Common myeloid progenitor, CD34-positive (primary cell): ENCODE measurements at places on chromosomes 2 and 18.

- no peak for DNase-seq
Measured at GRCh38 chr2:227456102-227456501, 15.9 kb upstream of the AGFG1 start.

GRCh38 chr2:49973917-49974368, 819.6 kb upstream of the FSHR start:
- DNase-seq: peak; percentile 77

GRCh38 chr2:196315388-196316049, 144.1 kb upstream of the STK17B start:
- no peak for DNase-seq

- DNase-seq: no peak
Measured at GRCh38 chr2:170091436-170091835, 86.5 kb upstream of the MYO3B start.

DNA sequence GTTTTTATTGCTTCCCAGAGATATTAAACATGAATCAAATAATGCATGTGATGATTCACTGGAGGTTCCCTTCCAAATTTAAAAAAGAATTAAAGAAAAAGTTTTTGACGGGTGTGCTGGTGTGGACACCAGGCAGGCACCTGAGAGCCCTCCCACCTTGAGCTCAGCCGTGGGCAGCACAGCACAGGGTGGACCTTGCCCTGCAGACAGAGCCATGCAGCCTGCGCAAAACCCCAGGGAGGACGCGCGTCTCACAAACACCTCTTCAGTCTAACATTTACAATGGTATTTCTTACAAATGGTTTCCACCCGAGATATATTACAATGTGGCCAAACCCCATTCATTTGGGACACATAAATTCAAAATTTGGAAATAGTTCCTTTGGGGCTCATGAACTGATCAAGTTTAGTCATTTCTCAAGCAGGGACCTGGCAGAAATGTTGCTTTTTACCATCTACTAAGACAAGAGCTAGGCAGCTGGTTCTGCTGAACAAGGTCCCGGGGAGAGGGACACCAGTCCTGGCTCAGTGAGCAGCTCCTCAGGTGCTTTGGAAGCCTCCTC, 45.4 kb downstream of the ODC1 start:
- DNase-seq: no peak

GRCh38 chr2:218262631-218263586, 2.1 kb downstream of the GPBAR1 start:
- DNase-seq: no peak

- peak; percentile 79 for DNase-seq
Measured at GRCh38 chr2:136384531-136385303, 266.8 kb upstream of the CXCR4 start.

DNA sequence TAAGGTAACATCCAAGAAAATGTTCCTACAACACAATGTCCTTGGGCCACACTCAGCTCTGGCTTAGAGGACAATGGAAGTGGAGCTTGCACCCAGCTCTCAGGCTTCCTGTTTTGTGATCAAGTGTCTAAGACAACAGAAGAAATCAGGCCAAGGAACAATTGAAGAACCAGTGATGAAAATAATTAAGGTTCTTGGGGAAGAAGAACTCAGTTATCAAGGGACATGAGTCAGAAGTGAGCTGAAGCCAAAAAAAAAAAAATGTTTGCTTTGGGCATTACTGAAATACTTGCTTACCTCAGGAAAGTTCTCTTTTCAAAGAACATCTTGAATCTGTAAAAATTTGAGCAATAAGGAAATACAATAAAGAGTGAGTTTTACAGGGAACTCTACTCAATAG, 299.0 kb downstream of the FBXO15 start:
- DNase-seq: no peak

- no peak for DNase-seq
Measured at GRCh38 chr18:10442551-10442971, 11.9 kb upstream of the APCDD1 start.

GRCh38 chr18:79520478-79521390, 125.0 kb downstream of the NFATC1 start:
- DNase-seq: no peak

DNA sequence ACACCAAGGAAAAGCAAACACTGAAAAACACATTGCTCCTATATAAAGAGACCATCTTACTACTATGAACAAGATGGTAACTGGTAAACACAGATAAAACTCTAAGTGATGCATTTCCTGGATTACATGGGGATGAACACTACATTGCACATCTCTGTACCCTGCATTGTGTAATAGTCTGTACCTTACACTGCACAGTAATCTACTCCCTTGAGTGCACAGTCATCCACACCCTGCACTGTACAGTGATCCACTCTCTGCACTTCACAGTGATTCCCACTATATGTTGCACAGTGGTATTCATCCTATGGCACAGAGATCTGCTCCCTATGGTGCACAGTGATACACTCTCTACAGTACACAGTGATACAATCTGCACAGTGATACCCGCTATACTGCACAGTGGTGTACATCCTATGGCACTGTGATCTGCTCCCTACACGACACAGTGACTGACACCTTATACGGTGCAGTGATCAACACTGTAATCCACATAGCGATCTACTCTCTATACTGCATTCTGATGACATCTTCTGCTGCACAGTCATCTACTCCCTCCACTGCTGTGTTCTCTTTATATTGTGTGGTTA, 462.2 kb upstream of the RGPD4 start:
- DNase-seq: no peak

GRCh38 chr2:168594778-168595177, 138.7 kb downstream of the CERS6 start:
- DNase-seq: peak; percentile 43

DNA sequence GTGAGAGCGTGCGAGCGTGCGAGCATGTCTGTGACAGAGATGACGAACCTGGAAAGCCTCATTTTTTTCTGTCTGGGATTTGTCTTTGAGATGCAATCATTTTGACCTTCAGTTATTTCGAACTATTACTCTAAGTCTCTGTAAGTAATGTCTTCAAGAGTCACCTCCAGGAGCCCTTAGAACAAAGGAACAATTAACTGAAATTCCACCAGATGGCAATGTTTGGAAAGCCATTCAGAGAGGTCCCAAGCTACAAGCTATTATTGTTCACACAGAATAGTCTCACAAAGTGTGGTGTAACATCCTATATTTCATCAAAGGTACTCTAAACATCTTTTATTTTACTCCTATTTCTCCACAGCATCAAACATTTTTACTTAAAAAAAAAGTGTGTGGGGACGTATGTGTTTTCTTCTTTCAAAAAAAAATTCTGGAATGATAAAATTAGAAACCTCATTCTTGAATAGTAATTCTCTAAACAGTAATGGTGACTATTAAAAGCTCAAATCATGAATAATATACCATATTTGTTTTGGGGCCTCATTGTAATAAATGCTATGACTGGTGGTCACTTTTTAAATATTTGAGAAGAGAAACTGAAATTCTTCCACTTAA, 35.1 kb upstream of the MAPRE2 start:
- peak; percentile 83 for DNase-seq

- DNase-seq: no peak
Measured at GRCh38 chr18:58152891-58153290, 108.9 kb downstream of the NEDD4L start.

GRCh38 chr2:239033801-239034560, 186.1 kb downstream of the TWIST2 start:
- no peak for DNase-seq

DNA sequence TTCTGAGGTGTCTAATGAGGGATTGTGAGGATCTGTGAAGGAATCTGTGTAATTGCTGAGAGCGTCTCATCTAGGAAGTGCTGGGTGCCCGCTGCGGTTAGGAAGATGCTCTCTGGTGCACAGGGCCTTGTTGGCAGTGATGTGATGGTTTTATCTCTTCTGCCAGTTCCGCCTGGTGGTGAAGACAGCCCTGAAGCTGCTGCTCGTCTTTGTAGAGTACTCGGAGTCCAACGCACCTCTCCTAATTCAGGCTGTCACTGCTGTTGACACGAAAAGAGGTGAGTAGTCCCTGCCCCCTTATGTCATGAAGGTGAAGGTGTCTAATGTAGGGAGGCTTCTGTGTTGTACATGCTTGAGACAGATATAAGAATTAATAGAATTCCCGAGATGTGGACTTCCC, 234.2 kb downstream of the TPGS2 start:
- no peak for DNase-seq

DNA sequence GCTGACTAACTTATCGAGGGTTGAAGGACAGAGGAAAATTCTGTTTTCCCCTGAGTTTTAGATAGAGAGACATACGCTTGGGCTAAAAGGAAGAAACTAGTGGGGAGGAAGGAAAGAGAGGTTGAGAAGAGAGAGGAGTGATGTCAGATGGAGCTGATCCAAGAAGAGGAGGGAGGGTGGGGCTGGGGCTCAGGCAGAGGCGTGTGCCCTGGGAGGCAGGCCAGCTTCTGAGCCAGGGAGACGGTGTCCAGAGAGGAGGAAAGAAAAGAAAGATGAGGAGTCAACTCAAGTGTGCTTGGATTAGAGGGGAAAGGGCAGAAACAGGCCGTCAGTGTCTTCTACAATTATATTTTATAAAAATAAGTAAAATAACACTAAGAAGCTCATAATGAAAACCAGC, 56.2 kb downstream of the EMILIN2 start:
- no peak for DNase-seq

DNA sequence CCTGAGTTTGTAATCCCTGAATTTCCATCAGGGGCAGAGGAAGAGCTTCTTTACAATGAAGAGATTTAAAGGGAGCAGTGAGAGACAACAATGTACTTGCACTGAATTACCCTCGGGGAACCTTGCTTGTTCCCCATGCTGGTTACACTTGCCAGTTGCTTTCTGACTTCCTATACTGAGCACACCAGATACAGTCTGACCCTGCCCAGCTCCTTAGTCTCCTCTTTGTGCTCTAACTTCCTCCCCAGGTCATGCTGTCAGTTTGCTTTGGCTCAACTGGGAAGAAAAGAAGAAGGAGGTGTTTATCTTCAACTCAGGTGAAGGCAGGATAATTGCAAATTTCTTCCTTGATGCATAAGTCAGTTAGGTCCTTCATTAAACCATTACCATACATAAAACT, 658.4 kb downstream of the NYAP2 start:
- no peak for DNase-seq

DNA sequence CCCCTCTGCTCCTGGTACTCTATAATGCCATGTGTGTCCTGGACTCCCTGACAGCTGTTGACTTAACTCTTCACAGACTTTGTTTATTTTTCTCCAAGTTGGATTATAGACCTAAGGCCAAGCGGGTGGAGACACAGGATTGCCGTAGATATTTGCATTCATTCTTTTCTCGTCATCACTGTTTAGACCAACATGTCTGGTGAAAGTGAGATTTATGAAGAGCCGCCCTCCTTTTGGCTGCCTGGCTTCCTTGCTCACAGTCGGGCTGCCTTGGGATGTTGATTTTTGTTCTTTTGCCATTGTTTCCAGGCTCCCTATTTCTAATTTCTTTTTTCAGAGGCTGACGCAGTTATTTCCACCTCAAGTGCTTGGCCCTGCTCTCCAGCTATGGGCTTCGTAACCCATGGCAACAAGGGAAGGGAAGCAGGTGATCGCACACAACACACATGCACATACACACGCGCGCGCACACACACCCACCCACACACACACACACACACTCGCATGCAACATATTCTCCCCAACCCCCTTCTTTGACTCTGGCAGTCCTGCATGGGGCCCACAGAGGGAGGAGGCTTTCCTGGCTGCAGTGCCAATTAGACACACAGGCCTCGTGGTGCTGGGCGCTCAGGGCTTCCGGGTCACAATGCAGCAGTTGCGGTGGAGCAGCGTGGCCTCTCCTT, 296.5 kb downstream of the MTX2 start:
- DNase-seq: peak; percentile 24
